SHP77 (cell line): ENCODE measurements at places on chromosomes 5 and 9.

DNA sequence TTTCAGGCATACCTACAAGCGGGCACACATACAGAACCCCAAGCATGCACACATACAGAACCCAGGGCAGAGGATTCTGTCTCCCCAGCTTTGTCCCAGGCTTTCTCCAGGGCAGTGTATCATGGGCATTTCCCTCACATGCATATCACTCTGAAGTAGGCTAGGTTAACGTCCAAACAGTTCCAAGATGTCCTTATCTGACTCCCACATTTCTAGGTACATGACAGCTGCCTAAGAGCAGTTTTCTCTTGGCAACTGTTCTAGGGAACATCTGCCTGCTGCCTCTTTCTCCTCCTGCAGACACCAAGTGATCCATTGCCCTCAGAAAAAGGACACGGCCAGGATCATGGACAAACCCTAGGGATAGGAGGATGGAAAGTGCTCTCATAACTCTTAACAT is 84.9 kb upstream of the NR3C1 start:
- no peak for DNase-seq

DNA sequence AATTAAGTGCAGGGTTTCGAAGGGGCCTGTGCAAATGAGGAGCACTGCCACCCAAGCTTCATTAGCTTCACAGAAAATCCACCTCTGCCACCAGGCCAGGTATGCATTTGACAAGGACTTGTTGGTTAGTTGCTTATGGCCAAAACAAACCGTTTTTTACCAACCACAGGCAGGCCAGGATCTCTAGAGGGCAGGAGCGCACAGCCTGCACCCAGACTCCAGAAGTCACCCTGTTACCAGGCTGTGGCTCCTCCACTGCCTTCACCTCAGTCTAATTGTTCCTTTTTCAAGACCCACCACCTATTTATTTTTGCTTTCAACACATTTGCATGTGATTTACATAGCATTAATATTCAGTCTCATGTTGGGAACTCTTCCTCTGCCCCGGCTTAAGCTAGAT is 78.3 kb upstream of the HSPA9 start:
- DNase-seq, result no peak

- no peak for DNase-seq
These were observed 496.8 kb downstream of the MAT2B start for GRCh38 chr5:164002214-164002613.

- DNase-seq, result peak; percentile 86
These were observed at the start of gene PCDHA8 for GRCh38 chr5:140840978-140841962. Gene PCDHA8, plus strand, starts transcription at chr5:140841187. Its CDS starts 135 bp downstream, at chr5:140841322.

DNA sequence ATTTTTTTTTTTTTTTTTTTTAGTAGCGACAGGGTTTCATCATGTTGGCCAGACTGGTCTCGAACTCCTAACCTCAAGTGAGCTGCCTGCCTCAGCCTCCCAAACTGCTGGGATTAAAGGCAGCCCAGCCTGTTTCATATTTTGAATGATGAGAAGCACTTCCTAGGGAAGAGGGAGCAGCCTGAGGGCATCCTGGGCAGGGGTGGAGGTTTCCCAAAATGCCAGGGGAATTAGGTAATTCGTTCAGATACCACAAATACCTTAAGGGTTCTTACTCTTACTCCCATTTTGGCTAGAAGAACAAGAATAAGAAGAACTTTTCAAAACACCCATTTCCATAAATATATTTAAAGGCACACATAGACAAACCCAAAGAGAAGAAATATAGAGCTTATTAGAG is 29.5 kb upstream of the RAPGEF1 start:
- no peak for DNase-seq

DNA sequence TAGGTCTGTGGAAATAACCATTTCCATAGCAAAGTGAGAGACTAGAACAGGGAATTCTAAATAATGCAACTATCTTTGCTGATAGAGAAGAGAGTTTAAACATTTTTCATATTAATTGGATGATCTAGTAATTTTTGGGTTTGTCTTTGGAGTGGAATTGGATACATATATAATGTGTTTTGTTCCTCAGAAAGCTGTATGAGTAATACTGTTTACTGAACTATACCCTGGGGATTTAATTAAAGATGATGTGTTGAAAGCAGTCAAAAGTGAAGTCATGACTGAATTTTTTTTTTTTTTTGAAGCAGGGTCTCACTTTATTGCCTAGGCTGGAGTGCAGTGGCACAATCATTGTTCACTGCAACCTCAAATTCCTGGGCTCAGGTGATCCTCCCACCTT is 17.9 kb downstream of the FER start:
- no peak for DNase-seq

DNA sequence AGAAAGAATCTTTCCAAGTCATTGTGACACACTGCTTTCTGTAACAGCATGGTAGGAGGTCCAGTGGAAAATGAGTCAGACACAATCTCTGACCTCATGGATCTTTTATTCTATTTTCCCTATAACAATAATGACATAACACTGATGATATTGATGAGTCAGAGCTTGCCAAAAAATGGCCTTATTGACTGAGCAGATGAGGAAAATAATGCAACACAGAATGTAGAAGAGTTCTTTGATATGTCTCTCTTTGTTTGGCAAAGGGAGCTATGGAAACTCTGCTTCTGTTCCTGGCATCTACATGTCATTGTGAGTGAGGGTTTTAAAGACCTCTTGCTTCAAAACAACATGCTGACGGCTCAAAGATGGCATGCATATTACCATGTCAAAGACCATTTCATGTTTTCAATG is 443.1 kb upstream of the ZNF608 start:
- no peak for DNase-seq

GRCh38 chr5:14366763-14367162 is 214.8 kb upstream of the OTULINL start:
- no peak for DNase-seq

DNA sequence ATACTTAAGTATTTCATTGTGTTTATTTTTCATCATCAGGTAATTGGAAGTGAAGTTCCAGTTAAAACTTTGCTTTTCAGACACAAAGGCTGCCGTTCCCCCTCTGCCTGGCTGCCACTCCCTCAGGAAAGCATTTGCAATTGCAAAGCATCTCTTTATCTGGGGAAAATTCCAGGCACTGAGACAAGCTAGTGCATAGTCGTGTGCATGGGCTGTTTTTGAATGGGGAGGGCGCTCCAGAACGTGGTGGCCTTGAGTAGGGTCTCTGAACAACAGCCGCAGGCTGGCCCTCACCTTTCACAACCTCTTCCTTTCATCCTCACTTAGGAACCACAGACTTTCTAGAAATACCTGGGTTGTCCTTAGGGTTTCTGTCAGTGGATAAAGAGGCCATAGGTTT is 285.1 kb upstream of the ADAMTS16 start:
- DNase-seq, result no peak

DNA sequence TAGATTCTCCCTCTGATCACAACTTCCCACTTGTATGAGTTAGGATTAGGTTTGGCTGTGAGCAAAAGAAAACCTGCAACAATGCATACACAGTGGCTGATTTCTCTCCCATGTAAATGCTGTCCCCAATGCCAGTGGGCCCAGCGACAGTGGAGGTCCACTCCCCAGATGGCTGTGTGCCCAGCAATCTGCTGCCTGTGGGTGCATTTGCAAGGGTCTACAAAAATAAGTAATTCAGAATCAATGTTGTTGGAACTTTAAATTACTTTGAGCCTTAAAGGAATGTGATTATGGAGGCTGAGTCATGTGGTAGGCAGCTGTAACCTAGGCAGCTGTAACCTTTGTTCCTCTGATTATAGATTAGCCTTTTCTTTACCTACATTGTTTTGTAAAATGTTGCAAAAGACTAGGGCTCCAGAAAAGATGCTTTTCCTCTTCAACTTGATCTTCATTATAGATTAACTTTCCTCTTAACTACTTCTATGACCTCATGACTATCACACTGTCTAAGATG is 14.2 kb upstream of the MXD3 start:
- no peak for DNase-seq

DNA sequence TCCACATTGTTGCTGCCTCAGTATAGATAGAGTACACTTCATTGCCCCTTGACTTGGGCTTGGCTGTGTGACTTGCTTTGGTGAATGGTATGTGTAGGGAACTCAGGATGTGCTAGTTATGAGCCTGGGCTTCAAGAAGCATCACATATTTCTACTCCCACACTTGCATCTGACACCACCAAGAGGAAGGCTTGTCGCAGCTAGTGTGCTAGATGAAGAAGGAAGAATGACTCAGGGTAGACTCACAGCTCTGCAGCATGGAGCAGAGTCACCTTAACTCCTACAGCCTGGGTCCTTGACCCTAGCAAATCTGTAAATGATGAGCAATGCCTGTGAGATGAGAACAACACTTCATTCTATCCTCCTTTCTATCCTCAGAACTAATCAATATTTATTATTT is 261.8 kb downstream of the ASTN2 start:
- no peak for DNase-seq

DNA sequence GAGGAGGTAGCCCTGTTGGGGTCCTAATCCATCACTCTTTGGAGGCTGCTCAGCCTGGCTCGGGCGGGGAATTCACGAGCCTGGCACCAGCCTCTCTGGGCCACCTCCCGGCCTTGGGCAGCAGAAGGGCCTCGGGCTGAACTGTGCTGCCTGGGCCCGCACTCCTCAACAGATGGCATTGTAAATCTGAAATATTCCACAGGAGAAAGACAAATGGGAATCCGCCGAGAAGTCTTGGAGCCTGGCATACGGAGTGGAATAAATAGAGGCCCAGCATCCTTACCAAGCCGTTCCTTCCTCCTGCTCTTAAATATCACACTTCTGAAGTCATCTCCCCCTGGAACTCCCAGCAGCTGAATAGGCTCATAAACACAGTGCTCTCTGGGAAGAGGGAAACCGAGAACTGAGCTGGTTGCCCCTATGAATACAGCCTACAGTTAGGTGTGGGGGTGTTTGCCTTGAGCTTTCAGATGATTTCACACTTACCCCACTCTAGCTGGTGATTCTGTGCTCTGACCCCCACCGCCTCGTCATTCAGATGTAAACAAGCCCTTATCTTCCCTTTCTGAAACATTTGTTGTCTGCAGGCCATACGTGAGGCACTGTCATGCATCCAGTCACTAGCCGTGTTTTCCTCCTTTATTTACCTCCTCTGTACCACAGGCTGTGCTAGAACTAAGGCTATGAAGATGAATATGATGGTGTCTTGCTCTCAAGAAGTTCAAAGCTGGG is 455.0 kb upstream of the CLINT1 start:
- DNase-seq, result no peak

- DNase-seq, result no peak
These were observed 190.5 kb downstream of the SEC61B start for GRCh38 chr9:99412606-99413005.

GRCh38 chr5:87151547-87151946 is 116.1 kb upstream of the RASA1 start:
- DNase-seq, result no peak

DNA sequence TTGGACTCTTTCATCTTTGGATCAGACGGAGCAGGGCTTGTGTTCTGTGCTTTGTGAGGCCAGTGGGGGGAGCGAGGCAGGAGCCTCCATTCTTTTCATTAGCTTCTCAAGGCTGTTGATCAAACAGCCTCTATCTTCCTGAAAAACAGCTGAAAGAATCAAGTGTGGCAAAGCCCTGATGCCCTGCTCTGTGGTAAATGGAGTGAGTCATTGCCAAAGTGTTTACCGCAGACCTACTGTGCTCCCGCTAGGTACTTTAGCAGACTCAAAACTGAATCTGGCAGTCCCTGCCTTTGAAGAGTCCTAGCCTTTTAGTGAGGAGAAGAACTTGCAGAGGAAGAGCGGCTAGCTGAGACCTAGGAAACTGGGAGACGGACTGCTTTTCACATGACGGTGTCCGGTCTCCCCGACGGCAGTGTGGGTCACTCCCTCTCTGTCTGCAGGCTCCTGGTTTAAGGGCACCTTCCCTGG is 3.3 kb downstream of the ANKRD33B start:
- DNase-seq, result no peak

GRCh38 chr5:150263375-150263775 is 26.2 kb downstream of the CAMK2A start:
- no peak for DNase-seq

DNA sequence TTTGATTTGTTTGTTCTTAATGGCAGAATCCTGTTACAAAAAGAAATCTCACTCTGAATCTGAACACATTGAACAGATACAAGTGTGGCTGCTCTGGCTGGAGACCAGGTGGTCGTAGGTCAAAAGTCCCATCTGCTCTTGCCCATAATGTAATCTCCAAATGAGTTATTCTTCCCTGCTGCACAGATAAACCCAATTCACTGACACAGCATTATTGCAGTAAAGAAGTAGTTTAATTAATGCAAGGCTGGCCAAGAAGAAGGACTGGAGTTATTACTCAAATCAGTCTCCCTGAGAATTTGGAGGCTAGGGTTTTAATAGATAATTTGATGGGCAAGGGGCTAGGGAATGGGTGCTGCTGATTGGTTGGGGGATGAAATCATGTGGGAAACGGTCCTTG is 52.6 kb downstream of the PUM3 start:
- no peak for DNase-seq
